ENCODE measurements at places on chromosomes 11 and 22.

- no peak for DNase-seq
Measured at GRCh38 chr11:109089144-109089543, 332.8 kb upstream of the C11orf87 start.

DNA sequence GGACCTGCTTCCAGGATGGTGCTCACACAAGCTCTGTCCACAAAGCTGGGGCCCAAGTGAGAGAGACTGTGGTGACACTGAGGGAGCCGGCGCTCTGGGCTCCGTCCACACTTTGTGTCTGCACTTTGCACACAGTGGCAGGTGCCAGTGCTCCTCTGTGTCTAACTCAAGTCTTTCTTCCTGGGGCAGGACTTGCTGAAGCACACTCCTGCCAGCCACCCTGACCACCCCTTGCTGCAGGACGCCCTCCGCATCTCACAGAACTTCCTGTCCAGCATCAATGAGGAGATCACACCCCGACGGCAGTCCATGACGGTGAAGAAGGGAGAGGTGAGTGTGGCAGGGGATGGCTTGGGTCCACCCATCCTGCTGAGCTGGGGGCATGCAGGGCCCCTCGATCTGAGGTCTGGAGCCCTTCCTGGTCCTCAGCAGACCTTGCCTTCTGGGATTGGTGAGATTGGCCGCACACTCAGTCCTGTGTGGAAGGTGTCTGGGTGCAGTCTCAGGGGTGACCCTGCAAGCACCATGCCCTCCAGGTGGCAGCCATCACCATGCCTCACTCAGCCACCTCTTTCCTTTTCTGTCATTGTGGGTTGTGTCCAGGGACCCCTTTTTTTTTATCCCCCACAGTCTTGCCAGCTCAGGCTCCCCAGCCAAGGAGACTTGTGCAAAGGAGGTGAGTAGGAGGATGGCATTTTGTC lies 93.3 kb downstream of the BCR start:
- no peak for DNase-seq

- peak; percentile 28 for DNase-seq
Measured at GRCh38 chr22:45344334-45344733, 34.6 kb downstream of the FAM118A start.

GRCh38 chr22:44341431-44342346 lies 28.9 kb upstream of the SHISAL1 start:
- DNase-seq, result peak; percentile 21

GRCh38 chr11:104734998-104735397 lies 163.3 kb downstream of the CASP12 start:
- no peak for DNase-seq

DNA sequence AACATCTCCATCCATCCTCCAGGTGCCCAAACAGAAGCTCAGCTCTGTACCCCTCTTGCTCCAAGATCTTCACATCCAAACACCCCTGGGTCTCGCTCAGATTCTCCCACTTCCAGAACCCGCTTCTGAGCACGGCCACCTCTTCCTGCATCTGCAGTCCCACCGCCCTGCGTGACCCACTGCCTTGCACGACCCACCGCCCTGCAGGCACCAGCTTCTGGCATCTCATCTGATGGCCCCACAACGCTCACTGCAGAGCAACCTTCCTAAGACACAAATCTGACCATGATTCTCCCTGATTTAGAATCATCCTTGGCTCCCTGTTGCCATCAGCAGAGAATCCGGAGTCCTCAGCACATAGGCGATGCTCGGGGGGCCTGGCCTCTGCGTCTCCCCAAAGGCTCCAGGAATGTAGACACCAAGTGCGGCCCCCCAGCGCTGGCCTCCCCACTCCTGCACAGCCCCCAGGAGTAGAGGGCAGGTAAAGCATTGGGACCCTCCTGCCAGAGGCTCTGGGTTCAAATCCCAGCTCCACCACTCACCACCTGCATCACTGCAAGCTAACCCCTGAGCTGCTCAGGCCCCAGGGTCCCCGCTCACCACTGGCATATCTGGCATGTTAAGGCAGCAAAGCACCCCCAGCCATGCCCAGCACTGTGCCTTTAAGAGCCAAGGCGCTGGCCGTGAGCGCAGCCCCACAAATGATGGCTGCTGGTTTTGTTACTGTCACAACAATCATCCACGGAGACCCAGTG lies 459.3 kb downstream of the BRD1 start:
- DNase-seq, result no peak

- DNase-seq, result no peak
Measured at GRCh38 chr22:34804604-34805003, 261.4 kb upstream of the ISX start.

DNA sequence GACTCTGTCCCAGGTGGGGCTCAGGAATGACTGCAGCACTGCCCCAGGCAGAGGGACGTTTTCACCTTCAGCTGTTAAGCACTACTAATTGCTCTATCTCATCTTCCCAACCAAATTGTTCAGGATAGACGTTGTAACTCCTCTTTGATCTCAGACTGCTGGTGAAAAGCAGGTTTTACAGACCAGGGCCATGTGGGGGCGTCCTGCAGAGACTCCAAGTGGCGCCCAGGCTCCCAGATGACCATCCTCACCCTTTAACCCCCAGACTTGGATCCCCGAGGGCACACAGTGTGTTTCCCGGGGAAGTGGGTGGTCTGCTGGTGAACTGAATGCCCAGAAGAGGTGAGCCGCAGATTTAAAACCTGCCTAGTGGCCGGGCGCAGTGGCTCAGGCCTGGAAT lies 23.9 kb downstream of the FADD start:
- DNase-seq, result no peak

DNA sequence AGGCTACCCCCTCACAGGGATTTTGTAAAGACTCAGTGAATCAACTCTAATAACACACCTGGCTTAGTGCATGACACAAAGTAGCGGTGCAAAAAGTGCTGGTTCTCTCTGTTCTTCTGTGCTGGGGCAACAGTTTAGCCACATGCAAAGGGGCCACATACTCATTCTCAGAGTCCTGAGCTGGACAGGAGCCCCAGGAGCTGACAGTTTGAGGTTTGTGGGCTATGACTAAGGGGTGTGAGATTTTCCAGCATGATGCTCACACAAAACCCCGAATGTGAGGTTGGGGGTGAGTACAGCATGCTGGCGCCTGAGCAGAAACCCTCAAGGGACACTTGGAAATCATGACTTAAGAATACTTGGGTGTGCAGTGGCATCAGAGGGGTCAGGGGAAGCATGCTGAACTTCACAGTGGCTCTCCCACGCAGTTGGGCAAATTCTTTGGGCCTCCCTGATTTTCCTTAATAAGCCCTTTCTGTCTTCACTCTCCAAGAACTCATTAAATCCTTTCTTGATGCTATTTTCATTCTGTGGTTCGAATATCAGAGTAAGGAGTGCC lies 31.0 kb downstream of the TMPRSS5 start:
- peak; percentile 91 for DNase-seq

GRCh38 chr11:69116671-69117070 lies 39.1 kb upstream of the SMIM38 start:
- no peak for DNase-seq
